ENCODE measurements at places on chromosomes 1 and 21.

- no peak for DNase-seq
Measured at GRCh38 chr1:27572679-27573426, 31.1 kb downstream of the AHDC1 start.

DNA sequence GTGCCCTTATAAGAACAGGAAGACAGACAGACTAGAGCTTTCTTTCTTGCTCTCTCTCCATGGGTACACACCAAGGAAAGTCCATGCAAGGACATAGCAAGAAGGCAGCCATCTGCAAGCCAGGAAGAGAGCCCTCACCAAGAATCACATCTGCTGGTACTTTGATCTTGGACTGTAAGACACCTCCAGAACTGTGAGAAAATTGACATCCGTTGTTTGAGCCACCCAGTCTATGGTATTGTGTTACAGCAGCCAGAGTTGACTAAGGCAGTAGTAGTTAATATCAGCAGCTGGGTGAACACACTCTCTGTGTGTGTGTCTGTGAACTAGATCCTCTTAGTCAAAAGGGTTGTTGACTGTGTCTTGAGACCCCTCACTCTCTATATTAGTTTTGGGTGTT lies 53.8 kb upstream of the PPP2R5A start:
- no peak for DNase-seq

GRCh38 chr1:198638894-198639635 lies at the start of gene PTPRC:
Gene PTPRC (plus strand): TSS chr1:198639040. CDS start chr1:198639269, 229 bp downstream.
- no peak for DNase-seq

DNA sequence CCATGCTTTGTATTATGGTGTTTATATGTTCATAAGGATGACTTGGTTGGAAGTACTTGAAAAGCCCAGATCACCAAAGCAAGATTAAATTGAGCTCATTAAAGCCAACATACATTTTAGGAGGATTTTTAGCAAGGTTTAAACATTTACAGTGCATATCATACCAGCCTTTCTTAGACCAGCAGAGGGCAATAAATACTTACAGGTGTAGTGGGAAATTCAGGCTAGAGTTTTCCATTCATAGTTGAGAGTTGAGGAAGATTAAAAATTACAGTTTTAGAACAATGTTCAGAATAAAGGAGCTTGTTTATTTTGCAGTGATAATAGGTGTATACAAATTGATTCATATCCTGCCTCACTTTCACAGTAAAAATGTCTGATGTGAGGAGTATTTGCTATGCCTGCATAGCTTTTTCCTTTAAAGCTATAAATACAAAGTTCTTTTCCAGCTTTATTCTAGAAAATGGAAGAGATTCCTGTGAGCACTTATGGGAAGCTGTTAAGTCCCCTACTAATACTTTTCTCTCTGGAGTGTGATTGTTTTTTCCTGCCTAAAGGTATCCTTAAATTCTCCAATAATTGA lies 35.3 kb downstream of the DTL start:
- DNase-seq = peak; percentile 71

DNA sequence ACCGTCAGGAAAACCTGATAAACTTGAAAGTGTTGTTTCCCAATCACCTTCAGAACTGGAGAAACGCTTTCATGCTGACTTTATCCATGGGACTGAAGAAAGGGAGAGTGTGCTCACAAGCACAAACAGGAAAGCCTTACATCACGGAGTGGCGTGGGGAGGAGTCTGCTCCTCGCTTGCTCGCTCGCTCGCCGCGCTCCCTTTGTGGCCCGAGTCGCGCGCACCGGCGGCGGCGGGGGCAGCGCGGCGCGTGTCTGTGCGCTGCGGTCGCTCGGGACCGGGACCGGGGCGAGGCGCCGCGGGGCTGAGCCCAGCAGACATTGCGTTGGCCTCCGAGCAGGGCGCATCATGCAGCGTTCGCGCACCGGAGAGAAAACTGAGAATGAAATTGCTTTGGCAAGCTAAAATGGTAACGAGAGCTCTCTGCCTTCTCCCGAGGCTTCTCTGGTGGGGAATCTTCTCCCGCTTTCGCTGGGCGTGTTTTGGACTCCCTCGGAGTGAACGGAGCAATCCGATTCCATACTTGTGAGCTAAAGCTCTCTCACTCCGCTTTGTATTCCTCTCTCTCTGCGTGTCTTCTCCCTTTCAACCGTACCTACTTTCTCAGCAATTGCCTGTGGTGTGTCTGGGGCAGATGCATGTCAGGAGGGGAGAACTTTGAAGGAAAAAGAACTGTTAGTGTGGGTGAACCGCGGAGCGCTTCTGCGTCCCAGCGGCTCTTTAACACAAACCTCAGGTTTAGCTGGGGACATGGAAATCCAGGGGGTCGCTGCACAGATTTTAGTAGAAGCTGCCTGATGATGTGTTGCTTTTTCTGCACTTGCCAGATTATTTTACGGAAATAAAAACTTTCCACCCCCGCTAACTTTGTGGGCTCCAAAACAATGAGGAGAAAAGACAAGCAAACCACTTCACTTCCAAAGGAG lies at the start of gene RGL1:
RGL1 (plus strand) TSS at position 205 of the 926 bp plus-strand sequence; CDS start at position 383, 178 bp downstream.
- DNase-seq = peak; percentile 84

- no peak for DNase-seq
Measured at GRCh38 chr1:172582889-172583288, 49.9 kb downstream of the SUCO start.

DNA sequence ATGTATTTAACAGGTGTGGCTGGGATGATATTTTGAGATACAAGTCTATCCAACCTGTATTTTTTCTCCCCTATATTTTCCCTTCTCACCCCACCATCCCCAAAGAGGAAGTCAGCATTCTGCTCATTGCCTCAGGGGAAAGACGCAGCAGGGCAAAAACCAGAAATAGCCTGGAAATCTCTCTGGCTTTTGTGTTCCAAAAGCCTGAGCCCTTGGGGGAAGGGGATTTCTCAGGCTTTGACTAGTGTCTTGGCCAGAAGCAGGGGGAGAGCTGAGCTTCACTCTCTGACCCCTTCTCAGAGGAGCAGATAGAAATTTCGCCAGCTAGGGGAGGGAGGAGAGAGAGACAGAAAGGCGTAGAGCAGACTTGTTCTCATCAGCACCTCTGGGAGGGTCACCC lies 244.7 kb downstream of the RRAGC start:
- no peak for DNase-seq

- no peak for DNase-seq
Measured at GRCh38 chr1:153277852-153278251, 18.4 kb downstream of the LORICRIN start.
